ENCODE measurements at places on chromosomes 12 and 14. TPM values are rescaled to one million over a fixed set of nuclear protein-coding genes. Genes with fewer than 3 reads are reported as not detected.

GRCh38 chr12:19646599-19646998 lies 207.3 kb downstream of the AEBP2 start:
- no peak for DNase-seq

- DNase-seq: no peak
These were observed 42.8 kb downstream of the FOXN4 start for GRCh38 chr12:109266106-109266879.

DNA sequence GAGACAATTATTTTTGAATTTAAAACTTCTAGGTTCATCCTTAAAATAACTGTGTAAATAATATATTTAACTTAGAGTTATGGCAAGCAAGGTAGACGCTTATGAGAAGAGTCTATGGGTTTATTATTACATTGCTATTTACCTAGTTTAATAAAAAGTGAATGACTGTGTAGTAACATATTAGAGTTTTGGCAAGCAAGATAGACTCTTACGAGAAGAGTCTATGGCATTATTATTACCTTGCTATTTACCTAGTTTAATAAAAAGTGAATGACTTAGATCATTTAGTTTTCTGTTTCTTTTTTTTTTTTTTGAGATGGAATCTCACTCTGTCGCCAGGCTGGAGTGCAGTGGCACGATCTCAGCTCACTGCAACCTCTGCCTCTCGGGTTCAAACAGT lies 3.8 kb downstream of the RNF34 start:
- DNase-seq: no peak

DNA sequence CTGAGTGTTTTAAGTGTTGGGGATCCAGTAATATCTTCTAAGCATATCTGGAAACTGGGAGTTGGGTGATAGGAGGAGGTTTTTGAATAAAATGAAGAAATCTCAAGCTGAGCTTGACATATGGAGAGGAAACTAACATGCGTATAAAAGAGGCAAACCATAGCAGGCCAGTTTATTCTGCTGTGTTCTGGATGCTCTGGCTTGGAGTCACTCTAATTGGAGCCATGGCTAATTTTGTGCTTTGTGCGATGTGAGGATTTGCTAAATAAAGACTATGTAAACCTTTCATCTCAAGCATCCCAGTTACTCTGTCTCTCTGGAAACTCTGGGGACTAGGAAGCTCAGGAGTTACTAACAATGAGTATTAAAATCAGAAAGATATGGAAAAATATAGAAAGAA lies 66.5 kb downstream of the ATF7IP start:
- DNase-seq: no peak

DNA sequence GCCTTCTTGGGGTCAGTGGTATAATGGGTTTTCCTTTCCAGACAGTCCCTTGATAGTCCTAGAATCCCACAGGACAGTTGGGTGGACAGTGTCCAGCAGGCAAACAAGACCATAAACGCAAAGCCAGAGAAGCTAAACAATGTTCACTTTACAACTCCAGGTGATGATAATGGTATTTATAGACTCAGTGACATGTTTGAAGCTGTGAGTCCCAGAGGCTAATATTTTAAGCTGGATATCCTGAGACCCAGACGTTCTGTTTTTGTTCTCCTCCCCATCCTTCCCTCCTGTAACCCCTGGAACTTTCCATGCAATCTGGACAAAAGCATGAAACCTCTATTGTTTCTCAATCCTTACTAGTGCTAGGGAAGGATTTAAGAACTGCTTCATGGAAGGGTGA lies 121.0 kb downstream of the ZFP36L1 start:
- DNase-seq: no peak

GRCh38 chr12:76810671-76811419 lies 46.9 kb downstream of the ZDHHC17 start:
- DNase-seq: no peak

DNA sequence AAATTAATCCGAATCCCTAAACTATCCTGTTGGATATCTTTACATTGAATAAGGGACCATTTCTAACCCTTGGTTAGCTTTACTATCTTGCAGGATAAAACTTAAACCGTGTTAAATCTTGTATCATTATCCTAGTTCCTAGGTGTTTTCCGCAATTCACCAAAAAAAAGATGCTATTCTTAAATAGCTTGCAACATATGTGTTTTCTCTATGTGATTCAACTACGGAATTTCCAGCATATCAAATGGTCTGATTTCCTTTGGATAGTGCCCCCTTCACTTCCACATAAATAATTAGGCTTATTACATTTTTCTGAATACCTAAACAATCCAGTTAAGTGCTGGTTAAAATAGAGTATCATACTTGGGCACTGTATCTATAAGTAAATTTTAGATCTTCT lies 130.3 kb downstream of the ITPR2 start:
- DNase-seq: no peak

- no peak for DNase-seq
These were observed 103.4 kb upstream of the PKP2 start for GRCh38 chr12:33000016-33000415.

GRCh38 chr14:90275820-90276219 lies 19.5 kb downstream of the PSMC1 start:
- no peak for DNase-seq

DNA sequence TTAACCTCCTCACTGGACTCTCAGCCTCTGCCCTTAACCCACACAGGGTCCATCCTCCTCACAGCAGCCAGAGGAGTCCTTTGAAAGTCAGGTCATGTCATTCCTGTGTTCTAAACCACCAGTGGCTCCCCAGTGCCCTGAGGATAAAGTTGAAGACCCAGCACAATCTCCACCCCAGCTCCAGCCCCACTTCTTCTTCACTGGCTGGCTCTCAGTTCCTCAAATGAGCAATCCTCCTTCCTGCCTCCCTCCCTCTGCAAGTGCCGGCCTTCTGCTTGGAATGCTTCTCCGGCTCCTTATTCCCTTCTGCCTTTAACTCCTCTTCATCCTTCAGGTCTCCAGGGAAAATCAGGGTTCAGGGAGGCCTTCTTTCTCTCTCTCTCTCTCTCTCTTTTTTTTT lies 32.0 kb upstream of the SPPL3 start:
- no peak for DNase-seq

DNA sequence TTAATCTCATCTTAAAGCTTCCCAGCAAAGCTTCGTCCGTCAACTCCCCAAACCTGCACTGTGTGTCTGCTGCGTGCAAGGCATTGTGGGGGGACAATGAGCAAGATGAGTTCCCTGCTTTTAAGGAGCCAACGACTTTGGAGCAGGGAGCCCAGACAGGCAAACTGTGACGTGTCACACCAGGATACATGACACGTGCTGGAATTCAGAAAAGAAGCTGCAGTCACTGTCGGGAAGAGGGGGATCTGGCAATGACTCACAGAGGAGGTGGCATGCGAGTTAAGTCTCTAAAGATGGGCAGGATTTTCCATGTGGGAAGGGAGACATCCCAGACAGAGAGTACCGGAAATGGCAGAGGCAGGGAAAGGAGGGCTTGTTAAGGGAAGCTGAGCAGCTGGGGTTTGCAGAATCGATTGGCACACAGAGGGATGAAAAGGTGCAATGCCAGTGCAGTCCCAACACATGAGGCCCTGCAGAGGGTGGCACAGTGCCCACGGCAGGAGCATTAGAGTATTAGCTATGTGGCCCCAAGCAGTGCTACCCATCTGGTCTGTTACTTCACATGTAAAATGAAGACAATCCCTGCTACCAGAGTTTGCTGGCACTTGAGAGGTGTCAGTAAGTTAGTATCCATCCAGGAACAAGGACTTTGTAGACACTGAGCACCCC lies 52.9 kb downstream of the SETD3 start:
- no peak for DNase-seq

GRCh38 chr14:38629412-38629811 lies 373.5 kb upstream of the CLEC14A start:
- DNase-seq: no peak

GRCh38 chr14:29348504-29348903 lies 579.1 kb downstream of the PRKD1 start:
- no peak for DNase-seq

DNA sequence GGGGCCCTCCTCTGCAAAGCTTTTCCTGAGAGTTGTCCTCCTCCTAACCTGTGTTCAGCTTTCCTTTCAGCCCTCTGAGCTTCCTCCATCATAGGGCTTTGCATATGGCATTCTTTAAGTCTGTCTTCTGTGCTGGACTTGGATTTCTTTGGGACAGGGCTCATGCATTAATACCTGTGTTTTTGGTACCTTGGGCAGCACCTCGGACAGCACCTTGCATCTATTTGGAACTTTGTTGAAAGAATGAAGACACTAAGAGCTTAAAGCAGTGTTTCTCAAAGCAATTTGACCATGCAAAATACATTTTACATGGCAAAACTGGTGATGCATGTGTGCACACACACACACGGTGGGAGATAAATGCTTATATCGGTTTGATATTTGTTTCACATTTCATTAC lies 115.0 kb upstream of the SRRM4 start:
- no peak for DNase-seq

GRCh38 chr14:72925815-72926291 lies 411 bp upstream of the DCAF4 start:
- DNase-seq: no peak

LHX5 gene
- total RNA-seq: not detected

IKZF4 gene
- total RNA-seq: 5.6 TPM

OTUB2 gene
- 2.2 TPM for total RNA-seq

IQSEC3 gene
- total RNA-seq: not detected

SIX6 gene
- total RNA-seq: not detected

BEGAIN gene
- total RNA-seq: 0.99 TPM

TESPA1 gene
- total RNA-seq: 0.82 TPM

MAP3K9 gene
- 10.6 TPM for total RNA-seq

All from colonic mucosa (tissue), 4 donors.